ENCODE measurements at places on chromosomes 13 and 19. TPM values are rescaled to one million over a fixed set of nuclear protein-coding genes. Genes with fewer than 3 reads are reported as not detected.
A peak's percentile ranks its signal among the peaks of the same experiment; 100 is the strongest.

- H3K36me3 ChIP-seq = peaks cover 44% of the 10 kb centered on the region
- peaks cover 7% of the 10 kb centered on the region for H3K4me1 ChIP-seq
- H3K27me3 ChIP-seq = no peaks in the 10 kb centered on the region
- peak; percentile 18 for DNase-seq
Measured at GRCh38 chr19:49787746-49788145, 20.9 kb downstream of the AP2A1 start.

GRCh38 chr13:108426893-108427292 lies 157.4 kb downstream of the TNFSF13B start:
- H3K27ac ChIP-seq = no peak overlapping the region
- DNase-seq = no peak
- no peak overlapping the region for H3K4me3 ChIP-seq
- H3K4me1 ChIP-seq = no peaks in the 10 kb centered on the region

DNA sequence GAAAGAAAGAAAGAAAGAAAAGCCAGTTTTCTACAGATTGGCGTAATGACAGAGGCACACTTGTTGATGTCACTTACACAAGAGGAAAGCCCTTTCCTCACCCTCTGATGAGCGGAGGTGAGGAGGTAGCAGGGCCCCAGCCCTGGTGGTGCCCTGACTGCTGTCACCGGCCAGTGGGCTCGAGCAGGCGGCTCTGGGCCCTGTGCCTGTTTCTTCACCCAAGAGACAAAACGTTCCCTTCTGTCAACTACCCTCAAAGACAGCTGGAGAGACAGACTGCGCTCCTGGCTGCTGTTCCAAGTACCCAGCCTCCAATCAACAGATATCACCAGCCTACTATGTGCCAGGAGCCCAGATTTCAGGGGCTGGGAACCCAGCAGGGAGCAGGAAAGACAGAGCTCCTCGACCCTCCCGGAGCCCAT lies 10.1 kb downstream of the EPS15L1 start:
- peaks cover 20% of the 10 kb centered on the region for H3K4me1 ChIP-seq
- H3K36me3 ChIP-seq = no peaks in the 10 kb centered on the region
- H3K27ac ChIP-seq = no peak overlapping the region
- no peak overlapping the region for H3K4me3 ChIP-seq
- DNase-seq = no peak

GRCh38 chr13:38702669-38703068 lies 15.8 kb downstream of the FREM2 start:
- H3K27ac ChIP-seq = no peak overlapping the region
- no peaks in the 10 kb centered on the region for H3K4me1 ChIP-seq
- DNase-seq = no peak
- H3K4me3 ChIP-seq = no peak overlapping the region
- H3K27me3 ChIP-seq = no peaks in the 10 kb centered on the region

Gene SIGLEC12
- total RNA-seq = under 0.01 TPM

DNA sequence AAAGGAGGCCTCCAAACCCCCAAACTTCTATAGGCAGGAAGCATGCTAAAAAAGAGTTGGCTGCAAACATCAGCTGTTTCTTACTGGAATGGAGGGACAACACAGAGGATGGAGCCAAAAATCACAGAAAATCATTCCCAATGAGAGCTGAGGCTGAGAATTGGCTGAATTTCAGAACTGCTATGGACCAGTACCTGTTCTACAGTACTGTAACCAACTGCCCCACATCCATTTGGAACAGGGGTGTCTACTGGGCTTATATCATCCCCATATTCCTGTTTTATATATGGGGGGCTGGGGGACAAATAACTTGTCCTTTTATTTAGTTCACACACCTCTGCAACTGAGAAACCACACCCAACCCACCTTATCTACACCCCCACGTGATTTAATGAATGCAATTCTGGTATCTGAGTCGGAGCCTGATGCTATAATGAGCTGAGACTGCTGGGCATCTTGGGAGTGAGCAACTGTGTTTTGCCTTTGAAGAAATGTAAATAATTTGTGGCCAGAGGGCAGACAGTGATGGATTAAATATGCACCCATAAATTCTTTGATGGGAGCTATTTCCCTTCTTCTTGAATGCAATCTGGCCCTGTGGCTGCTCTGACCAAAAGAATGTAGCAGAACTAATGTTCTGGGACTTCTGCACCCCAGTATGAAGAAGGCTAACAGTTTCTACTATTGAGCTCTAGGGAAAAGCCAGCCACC lies 82.6 kb downstream of the TBC1D4 start:
- no peak overlapping the region for H3K27ac ChIP-seq
- H3K4me1 ChIP-seq = peaks cover 5% of the 10 kb centered on the region
- H3K4me3 ChIP-seq = no peak overlapping the region
- no peaks in the 10 kb centered on the region for H3K27me3 ChIP-seq
- no peak for DNase-seq

- DNase-seq = no peak
- H3K4me1 ChIP-seq = peaks cover 29% of the 10 kb centered on the region
- no peak overlapping the region for H3K27ac ChIP-seq
- H3K27me3 ChIP-seq = no peaks in the 10 kb centered on the region
- H3K4me3 ChIP-seq = no peak overlapping the region
Measured at GRCh38 chr13:42275506-42275905, 3.6 kb downstream of the AKAP11 start.

Gene MCEMP1
- total RNA-seq = not detected

DNA sequence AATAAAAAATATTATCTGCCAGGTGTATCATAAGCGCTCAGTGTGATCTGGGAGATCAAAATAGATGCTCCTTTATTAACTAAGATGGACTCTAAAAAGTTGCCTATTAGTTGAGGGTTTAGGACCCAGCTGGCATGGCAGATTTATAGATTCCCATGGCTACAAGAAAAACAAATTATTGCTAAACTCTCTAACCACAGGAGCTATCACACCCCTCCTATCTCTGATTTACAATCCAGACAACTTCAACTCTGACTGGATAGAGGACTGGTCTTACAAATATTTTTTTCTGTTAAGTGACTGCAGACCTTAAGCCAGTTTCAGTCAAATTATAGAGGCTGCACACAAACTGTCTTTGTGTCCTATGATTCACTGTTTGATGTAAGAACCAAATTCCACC lies 45.4 kb upstream of the MYCBP2 start:
- H3K4me1 ChIP-seq = no peaks in the 10 kb centered on the region
- peaks cover 3% of the 10 kb centered on the region for H3K27me3 ChIP-seq
- H3K36me3 ChIP-seq = no peaks in the 10 kb centered on the region
- DNase-seq = no peak
- H3K4me3 ChIP-seq = no peak overlapping the region

Gene PRR19
- 0.36 TPM for total RNA-seq

Gene SAFB
- 33.7 TPM for total RNA-seq

Gene ZNF823
- 9.4 TPM for total RNA-seq

DNA sequence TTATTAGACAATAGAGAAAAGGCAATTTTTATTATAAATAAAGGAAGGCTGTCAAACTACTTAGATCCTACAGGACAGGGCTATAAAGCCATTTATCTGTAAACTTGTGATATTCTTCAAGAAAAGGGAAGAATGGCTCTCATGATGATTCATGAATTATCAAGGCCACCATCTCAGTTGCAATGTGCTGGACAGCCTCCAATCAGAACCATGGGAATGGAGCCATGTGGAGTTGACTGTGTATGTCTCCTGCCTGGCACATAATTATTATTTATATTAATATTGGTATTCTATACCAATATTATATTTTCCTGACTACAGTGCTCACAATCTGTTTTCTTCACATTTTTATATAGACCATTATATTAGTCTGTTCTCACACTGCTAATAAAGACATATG lies 560.5 kb upstream of the MIR17HG start:
- no peak overlapping the region for H3K4me3 ChIP-seq
- no peak overlapping the region for H3K27ac ChIP-seq
- no peaks in the 10 kb centered on the region for H3K4me1 ChIP-seq

GRCh38 chr19:5434351-5434917 lies 20.8 kb upstream of the ZNRF4 start:
- no peaks in the 10 kb centered on the region for H3K36me3 ChIP-seq
- no peaks in the 10 kb centered on the region for H3K27me3 ChIP-seq
- no peak overlapping the region for H3K4me3 ChIP-seq
- peak overlapping the region; percentile 78 for H3K27ac ChIP-seq
- peaks cover 19% of the 10 kb centered on the region for H3K4me1 ChIP-seq

Gene GCDH
- total RNA-seq = 23.0 TPM

GRCh38 chr13:72259528-72259927 lies 392.5 kb upstream of the DACH1 start:
- H3K27me3 ChIP-seq = no peaks in the 10 kb centered on the region
- H3K4me1 ChIP-seq = no peaks in the 10 kb centered on the region
- DNase-seq = no peak
- H3K4me3 ChIP-seq = no peak overlapping the region
- H3K27ac ChIP-seq = no peak overlapping the region

DNA sequence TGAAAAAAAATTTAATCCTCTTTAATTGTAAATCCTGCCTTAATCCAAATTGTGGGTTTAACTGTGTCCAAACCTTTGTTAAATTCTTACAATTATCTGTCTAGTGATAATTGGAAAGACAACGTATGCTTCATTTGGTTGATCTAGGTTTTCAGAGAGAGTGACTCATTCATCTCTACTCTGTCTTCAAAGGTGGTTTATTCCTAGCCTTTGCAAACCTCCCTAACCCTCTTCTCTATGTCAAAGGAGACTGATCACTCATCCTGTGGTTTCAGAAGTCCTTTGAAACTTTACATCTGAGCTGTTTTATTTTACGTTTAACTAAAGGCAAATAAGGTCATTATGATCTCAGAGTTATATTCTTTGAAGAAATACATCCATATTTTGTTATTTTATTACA lies 8.8 kb upstream of the OXGR1 start:
- H3K4me1 ChIP-seq = no peaks in the 10 kb centered on the region
- H3K36me3 ChIP-seq = no peaks in the 10 kb centered on the region
- DNase-seq = no peak
- no peak overlapping the region for H3K4me3 ChIP-seq
- H3K27ac ChIP-seq = no peak overlapping the region
- no peaks in the 10 kb centered on the region for H3K27me3 ChIP-seq

- H3K27me3 ChIP-seq = no peaks in the 10 kb centered on the region
- peak within 1 kb of the TSS; percentile 79 for H3K27ac ChIP-seq
- peaks cover 11% of the 10 kb centered on the region for H3K4me1 ChIP-seq
- peak; percentile 65 for DNase-seq
- peak within 1 kb of the TSS; percentile 55 for H3K4me3 ChIP-seq
Measured at GRCh38 chr13:41019011-41019487, at the start of gene ELF1. TSS of gene ELF1 (minus strand) at chr13:41019316. CDS start at chr13:40982054, 37,262 bp downstream.

GRCh38 chr19:38674388-38675171 lies 27.1 kb downstream of the ACTN4 start:
- peaks cover 55% of the 10 kb centered on the region for H3K4me1 ChIP-seq
- peaks cover 40% of the 10 kb centered on the region for H3K36me3 ChIP-seq
- no peak overlapping the region for H3K4me3 ChIP-seq

DNA sequence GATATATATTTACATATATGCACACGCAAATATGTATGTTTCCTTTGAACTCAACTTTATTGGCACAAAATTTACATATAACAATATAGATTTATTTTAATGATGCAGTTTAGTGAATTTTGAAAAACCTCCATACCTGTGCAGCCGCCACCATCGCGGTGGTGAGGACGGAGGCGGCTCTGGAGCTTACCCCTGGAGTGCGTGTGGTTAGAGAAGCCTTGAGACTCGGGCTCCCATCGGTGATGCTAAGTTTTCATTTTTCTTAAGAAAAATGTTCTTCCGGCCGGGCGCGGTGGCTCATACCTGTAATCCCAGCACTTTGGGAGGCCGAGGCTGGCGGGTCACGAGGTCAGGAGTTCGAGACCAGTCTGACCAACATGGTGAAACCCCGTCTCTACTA lies 31.8 kb downstream of the GJA3 start:
- peaks cover 24% of the 10 kb centered on the region for H3K4me1 ChIP-seq
- H3K36me3 ChIP-seq = no peaks in the 10 kb centered on the region
- no peak for DNase-seq
- no peak overlapping the region for H3K4me3 ChIP-seq
- H3K27ac ChIP-seq = no peak overlapping the region
- H3K27me3 ChIP-seq = peaks cover 22% of the 10 kb centered on the region

DNA sequence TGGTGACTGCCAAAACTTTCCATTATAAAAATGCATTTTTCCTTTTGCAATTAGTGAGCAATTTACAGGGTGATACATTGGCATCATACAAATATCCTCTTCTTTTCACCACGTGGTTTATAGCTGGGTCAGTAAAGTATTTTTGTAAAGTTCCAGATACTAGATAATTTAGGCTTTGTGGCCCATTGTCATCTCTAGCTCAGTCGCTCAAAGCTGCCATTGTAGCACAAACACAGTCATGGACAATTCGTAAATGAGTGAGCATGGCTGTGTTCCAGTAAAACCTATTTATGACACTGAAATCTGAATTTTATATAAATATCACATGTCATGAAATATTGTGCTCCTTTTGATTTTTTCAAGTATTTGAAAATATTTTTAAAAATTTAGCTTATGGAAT lies 162.9 kb downstream of the USP12 start:
- no peak overlapping the region for H3K27ac ChIP-seq
- no peaks in the 10 kb centered on the region for H3K36me3 ChIP-seq
- H3K27me3 ChIP-seq = peaks cover 12% of the 10 kb centered on the region

DNA sequence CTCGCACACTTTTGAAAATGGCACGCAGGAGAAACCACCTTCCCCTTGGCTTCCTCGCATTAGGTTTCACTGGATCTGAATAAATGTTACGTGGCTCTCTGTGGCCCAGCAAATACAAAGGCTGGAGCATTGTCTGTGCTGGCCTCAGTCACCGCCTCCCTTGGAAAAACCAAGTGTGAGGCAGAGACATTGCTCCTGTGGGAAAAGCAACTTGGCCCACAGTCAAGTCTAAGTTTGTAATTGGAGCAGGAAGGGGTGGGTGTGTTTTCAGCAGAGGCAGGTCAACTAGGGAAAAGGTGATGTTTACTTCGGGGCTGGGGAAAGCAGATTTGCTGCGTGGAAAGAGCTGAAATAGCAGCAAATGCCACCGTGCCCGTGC lies 101.6 kb downstream of the IRS2 start:
- H3K27ac ChIP-seq = no peak overlapping the region
- no peaks in the 10 kb centered on the region for H3K36me3 ChIP-seq
- no peak for DNase-seq
- peaks cover 12% of the 10 kb centered on the region for H3K27me3 ChIP-seq

DNA sequence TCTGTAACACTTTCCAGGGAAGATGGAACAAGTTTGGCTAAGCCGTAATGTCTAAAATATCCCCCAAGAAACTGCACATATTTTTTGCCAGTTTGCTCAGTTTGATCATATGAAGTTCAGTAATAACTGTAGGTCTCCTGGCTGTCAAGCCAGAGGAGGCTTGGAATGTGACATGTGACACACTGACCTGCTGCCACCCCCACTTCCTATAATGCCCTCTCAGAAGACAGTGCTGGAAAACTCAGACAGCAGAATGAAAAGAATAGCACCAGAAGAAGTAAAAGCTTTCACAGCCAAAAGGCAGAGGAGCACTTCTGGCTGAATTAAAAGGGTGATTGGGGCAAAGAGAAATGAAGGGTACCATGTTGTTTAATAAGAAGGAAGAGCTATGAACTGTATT lies 67.4 kb upstream of the UBAC2 start:
- H3K36me3 ChIP-seq = no peaks in the 10 kb centered on the region
- no peak overlapping the region for H3K27ac ChIP-seq
- no peak for DNase-seq
- H3K4me1 ChIP-seq = no peaks in the 10 kb centered on the region

DNA sequence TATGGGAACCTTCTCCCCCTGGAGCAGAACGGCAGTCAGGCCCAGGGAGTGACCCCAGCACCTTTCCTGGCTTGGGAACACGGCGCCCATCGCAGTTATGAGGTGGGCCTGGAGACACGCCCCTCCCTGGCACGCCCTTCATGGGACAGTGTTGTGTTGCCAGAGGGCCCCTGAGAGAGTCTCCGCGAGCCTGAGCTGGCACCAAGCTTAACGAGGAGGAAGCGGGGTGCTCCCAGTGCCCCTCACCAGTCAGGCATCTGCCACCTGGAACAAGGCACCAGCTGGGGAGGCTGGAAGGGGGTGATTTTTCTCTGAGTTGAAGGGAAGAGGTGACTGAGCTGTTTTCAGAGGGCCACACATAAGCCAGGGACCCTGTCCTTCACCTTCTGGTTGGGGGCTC lies 180.6 kb downstream of the KDM4B start:
- no peaks in the 10 kb centered on the region for H3K4me1 ChIP-seq
- H3K27me3 ChIP-seq = no peaks in the 10 kb centered on the region
- H3K4me3 ChIP-seq = no peak overlapping the region
- no peak overlapping the region for H3K27ac ChIP-seq

Data from osteoblast (primary cell).